Hematopoietic multipotent progenitor cell treated with erythropoietin and hydrocortisone succinate and interleukin-3 and kit ligand, for 8 days (in vitro differentiated cells): ENCODE measurements at places on chromosomes 7 and 10.

- no peak for DNase-seq
Observed at GRCh38 chr10:89887830-89888229, 186.4 kb downstream of the KIF20B start.

GRCh38 chr7:128931965-128932861 is 5.5 kb upstream of the IRF5 start:
- no peak for DNase-seq

GRCh38 chr7:27031289-27032172 is 64.3 kb downstream of the HOXA1 start:
- DNase-seq, result peak; percentile 42

- no peak for DNase-seq
Observed at GRCh38 chr7:44276571-44277221, 48.7 kb downstream of the CAMK2B start.

DNA sequence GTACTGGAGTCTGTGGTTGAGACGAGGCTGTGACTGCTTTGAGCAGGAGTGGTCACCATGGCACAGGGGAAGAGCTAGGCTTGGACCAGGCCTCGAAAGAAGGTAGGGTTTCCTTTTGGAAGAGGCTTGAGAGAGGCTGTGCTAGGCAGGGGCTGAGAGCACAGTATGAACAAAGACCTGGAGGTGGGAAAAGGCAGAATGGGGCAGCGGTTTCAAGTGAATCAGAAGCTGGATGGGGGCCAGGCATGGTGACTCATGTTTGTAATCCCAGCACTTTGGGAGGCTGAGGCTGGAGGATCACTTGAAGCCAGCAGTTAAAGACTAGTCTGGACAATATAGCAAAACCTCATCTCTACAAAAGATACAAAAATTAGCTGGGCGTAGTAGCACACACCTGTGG is 65.9 kb downstream of the CLIP2 start:
- peak; percentile 51 for DNase-seq

- DNase-seq, result no peak
Observed at GRCh38 chr10:100586959-100587358, 51.2 kb downstream of the HIF1AN start.

DNA sequence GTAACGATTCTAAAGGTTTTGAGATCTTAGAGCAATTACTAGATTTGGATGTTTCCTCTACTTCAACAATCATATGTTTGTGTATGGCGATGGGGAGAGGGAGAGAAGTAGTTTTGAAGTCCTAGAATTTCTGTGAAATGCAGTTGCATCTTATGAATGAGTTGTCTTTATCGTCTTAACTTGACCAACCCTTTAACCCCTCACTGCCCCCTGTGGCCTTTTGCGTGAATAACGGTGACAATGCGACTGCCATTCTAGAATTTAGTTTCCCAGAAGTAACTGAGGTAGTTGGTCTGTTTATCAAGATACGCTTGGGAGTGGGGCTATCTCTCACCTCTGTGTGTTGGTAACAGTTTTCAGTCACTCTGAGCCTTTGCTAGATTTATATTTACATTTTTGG is 204.6 kb downstream of the HDAC9 start:
- peak; percentile 25 for DNase-seq

DNA sequence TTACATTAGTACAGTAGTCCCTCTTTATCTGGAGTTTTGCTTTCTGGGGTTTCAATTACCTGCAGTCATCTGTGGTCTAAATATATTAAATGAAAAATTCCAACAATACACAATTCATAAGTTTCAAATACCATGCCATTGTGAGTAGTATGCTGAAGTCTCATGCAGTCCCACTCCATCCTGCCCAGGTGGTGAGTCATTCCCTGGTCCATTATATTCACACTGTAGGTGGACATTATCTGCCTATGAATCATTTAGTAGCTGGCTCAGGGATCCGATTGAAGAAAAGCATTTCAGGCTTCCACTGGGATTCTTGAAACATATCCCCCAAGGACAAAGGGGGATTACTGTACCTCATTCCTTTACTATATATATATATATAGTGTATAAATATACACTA is 298.2 kb upstream of the GALNT17 start:
- DNase-seq, result no peak

DNA sequence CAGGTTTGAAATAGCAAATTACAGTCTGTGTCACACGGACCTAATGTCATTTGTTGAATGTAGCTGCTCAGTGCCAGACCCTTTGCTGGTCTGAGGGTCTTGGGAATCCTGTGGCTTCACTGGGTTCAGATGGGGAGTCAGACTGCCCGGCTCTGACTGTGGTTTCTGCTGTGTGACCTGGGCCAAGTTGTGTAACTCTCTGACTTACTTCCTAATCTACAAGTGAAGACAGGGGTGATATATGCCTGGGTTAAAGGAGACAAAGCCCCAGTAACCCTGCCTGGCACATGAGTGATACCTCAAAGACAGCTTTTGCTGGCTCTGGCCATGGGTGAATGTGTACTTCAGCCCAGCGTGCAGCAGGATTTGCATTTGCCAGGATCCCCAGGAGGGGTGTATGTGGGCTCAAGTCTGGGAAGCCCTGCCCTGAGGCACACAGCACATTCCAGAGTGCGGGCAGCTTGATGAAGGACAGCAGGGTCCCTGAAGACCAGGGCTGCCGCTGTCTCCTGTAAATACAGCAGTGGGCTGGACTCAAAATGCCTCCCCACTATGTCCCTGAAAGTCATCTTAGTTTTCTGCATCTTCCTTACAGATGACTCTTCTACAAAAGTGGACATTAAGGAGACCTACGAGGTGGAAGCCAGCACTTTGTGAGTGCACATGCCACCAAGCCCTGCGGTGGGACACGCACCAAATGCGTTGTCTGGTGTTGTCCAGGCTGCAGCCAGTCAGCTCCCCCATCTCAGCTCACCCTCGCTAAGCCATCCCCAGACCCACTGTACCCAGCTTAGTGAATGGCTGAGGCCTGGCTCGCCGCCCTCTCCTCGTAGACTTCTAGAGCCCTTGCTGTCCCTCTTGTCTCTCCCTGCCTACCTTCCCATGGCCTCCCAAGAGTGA is 16.4 kb downstream of the NACAD start:
- no peak for DNase-seq

- peak; percentile 30 for DNase-seq
Observed at GRCh38 chr10:90787393-90788198, 70.2 kb downstream of the HTR7 start.

GRCh38 chr10:46530249-46531186 is 25.9 kb downstream of the GPRIN2 start:
- no peak for DNase-seq

- DNase-seq, result no peak
Observed at GRCh38 chr10:74770400-74770799, 56.0 kb upstream of the KAT6B start.

DNA sequence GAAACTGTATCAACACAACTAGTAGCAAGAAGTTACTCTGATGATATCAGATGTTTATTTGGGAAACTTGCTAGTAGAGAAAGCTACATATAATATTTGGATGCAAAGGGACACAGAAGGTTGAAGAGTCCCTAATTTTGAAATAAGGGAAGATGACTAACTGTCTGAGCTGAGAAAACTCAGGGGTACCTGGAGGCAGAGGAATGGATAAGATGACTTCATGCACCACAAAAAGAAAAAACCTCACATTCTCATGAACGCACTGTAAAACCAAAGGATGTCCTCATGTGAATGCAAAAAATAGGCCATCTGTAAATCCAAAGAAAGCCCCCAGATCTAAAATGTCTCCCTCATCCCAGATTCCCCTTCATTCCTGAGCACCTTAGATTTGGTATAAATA is 29.3 kb downstream of the PRSS2 start:
- DNase-seq, result no peak

- DNase-seq, result peak; percentile 91
Observed at GRCh38 chr7:726084-726853, at the start of gene DNAAF5. DNAAF5 (plus strand) TSS chr7:726699; CDS start chr7:726721, 22 bp downstream.

DNA sequence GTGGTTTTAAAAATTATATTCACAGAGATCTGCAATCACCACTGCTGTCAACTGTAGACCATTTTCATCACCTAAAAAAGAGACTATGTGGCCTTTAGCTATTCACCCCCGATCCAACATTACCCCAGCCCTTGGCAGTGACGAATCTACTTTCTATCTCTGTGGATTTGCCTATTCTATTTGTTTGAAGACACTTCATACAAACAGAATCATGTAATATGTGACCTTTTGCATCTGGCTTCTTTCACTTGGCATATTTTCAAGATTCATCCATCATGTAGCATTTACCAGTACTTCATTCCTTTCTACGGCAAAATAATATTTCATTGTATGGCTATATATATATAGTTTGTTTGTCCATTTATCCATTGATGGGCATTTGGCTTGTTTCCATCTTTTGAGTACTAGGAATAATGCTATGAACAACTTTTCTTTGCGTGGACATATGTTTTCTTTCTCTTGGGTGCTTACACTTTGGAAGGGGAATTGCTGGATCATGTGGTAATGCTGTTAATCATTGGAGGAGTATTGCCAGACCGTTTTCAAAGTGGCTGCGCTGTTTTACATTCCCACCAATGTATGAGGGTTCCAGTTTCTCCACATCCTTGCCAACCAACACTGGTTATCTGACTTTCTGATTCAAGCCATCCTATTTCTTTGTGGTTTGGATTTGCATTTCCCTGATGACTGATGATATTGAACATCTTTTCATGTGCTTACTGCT is 22.3 kb downstream of the ADAMTS14 start:
- no peak for DNase-seq

DNA sequence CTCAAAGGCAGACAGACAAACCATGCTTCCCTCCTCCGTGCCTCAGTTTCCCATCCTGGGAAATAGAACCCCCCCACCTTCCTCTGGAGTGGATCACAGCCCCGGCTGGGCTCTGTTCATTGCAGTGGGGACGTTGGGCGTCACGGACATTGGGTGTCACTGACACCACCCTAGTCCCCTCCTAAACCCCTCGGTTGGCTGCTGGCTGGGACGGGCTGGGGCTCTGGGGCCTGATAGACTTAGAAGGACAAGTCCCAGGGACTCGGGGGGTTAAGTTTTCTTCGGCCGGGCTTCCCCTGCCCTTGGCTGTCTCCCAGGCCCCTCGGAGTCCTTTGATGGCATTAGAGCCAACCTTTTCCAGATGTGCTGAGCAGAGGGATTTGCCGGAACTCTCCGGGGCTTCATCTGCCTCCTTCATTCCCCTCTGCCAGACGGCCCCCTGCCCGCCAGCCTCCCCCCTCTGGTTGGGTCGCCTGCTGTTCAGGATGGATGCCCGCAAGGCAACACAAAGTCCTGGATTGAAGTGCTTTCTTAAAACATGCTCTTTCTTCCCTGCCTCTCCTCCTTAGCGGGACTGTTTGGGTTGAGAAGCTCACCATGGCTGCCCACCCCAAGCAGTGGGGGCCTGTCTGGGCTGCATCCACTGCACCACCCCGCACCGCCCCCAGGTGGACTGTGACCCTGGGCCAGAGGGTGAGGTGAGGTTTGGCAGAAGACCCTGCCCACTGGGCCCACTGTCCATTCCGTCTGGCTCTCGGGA is 73.0 kb downstream of the COL26A1 start:
- DNase-seq, result no peak

DNA sequence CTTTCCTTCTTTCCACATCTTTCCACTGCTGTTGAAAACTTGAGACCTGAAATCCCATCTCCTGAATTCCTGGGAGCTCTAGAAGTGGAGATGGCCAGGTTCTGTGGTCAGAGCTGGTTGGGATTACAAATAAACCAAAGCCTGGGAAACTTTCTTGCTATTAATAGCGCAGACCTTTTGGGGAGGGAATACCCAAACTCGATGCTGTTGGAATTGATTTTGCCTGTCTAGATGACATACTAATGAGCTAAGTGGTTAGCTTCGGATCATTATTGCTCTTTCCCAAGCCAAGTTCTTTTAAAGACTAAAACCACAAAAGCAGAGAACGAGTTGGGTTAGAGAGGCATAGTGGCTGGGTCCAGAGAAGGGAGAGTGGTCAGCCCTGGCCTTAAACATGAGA is 76.6 kb downstream of the TCF7L2 start:
- no peak for DNase-seq

DNA sequence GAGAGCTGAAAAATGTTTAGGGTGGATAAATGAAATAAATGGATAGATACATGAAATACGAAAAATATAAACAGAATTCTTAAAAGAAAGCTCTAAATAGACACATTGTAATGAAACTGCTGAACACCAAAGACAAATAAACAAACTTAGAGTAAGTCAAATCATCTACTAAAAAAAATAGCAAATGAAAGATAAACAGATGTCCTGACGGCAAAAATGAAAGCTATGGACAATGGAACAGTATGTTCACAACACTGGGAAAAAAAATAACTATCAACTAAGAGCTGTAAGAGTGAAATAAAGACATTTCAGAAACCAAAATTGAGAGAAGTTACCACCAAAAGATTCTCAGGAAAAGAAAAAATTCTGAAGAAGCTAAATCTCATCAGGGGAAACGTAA is 106.1 kb downstream of the SGMS1 start:
- no peak for DNase-seq

GRCh38 chr7:92717993-92718716 is 118.2 kb downstream of the CDK6 start:
- peak; percentile 53 for DNase-seq

DNA sequence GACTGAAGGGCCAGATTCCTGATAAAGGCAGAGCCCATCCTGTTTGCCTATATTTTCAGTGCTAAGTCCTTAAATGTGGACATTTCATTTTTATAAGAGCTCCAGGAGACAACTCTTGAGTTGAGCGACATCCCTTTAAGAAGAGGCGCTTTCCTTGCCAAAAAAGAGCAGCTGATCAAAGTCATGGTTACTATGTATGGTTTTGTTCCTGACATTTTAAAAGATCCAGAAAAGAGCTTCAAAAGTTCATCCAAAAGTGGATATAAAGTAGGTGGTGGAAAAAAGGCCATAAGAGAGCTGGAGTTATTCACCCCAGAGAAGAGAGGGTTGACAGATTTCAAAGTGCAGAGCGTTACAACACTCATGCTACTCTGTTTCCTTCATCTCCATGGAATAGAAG is 36.7 kb downstream of the RHOBTB1 start:
- no peak for DNase-seq

- DNase-seq, result no peak
Observed at GRCh38 chr7:30321089-30321881, 36.9 kb downstream of the ZNRF2 start.

DNA sequence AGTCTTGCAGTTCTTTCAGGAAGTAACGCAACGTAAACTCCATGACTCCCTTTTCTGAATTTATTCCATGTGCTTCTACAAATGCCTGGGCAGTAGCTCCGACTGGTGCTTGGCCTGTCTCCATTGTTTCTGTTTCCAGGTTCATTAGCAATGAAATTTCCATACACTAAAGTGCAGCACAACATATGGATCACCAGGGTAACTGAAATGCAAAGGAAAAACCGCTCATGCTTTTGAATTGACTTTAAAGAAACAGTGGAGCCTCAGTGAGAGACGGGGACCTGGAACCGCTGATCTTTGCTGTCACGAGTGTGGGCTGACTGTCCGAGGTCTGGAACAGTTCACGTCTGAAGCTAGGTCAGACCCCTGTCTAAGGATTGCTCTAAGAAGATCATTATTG is 126.5 kb upstream of the IGFBP3 start:
- no peak for DNase-seq

- DNase-seq, result no peak
Observed at GRCh38 chr10:113518816-113519591, 33.8 kb upstream of the HABP2 start.
